ENCODE measurements at places on chromosomes 1 and 21.
A peak's percentile ranks its signal among the peaks of the same experiment; 100 is the strongest.

DNA sequence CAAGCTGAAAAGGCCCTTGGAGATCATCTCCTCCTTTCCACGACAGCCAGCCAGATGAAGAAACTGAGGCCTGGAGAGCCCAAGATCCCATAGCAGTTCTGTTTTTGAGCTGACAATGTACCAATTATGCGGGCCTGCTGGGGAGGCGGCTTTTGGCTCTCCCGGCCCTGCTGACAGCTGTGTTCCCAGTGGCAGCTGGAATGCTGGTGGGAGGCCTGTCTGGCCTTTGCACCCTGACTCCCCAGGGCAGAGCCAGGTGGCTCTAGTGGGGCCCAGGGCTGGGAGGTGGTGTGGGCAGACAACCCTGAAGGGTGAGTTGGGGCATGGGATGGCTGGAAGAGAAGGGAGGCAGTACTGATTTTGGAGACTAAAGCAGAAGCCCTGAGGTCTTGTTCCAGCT, 30.7 kb upstream of the WASF2 start:
- DNase-seq: no peak

DNA sequence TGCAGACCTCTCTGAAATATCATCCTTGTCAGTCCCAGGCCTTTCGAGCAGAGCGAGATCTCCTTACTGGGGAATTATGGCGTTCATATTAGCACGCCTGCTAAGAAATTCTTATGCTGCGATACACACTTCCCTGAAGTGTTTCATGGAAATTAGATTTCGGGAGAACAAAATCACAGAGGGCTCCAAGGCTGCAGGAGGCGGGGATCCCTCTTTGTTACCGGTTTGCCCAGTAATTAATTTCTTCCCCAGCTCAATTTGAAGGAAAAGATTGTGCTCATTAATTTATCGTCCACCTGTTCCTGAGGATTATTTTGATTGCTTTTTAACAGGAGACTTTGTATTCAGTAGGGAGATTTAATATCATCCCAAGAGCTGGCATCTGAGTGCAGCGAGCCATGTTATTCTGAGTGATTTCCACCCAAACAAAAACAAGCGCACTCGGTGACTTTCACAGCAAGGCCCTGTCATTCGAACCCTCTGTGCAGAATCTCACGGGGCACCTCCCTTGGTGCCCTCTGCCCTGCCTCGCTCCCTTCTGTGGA, 202.3 kb upstream of the GALNT2 start:
- no peak for DNase-seq

- DNase-seq: peak; percentile 56
Observed at GRCh38 chr1:150186789-150187559, 37.3 kb downstream of the PLEKHO1 start.

DNA sequence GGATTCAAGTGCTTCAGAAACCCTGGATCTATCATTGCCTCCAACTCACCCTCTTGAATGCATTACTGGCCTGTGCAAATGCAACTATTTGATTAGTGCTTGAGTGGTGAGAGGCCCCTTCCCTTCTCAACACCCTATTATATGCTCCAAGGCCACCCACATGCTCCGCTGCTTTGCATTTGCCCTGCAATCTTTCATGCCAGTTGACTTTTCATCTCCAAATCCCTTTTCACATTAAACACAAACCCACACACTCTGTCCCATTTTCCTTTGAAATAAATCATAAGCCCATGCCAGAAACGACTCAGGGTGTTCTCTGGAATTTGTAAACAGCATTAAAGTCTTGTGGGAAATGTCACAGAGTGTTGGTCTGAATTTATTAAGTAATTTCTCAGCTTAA, 78.9 kb upstream of the CTTNBP2NL start:
- DNase-seq: no peak

GRCh38 chr1:103783944-103784377, 34.3 kb downstream of the AMY1C start:
- DNase-seq: no peak

DNA sequence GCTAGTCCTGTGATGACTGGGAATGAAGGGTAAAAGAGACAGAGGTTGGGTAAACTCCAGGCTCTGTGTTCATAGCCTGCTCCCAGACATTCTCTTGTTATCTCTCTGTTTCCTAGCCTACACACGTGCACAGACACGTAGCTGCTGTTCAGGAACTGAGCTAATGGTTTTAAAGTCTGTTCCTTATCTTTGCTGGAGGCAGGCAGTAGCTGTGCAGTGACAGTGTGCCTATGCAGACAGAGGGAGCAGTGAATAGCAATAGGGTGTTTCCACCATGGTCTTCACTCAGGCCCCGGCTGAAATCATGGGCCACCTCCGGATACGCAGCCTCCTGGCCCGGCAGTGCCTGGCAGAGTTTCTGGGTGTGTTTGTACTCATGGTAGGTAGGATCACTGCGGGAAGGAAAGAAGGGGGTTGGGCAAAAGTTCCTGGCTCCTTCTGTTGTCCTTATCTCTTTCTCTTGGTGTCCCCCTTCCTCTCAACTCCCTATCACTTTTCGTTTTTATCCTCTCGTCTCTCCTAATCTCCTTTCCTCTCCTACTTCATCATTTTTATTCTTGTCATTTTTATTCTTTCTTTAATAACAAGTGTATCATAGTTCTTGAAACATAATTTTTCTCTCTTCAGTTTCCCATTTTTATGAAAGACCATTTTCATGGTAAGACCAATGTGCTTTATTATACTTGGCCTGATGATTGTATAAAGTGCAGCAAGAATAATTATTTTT, at the start of gene AQP10:
TSS of gene AQP10 (plus strand) at position 212 of the 727 bp plus-strand sequence. CDS start at position 275, 63 bp downstream.
- no peak for DNase-seq

DNA sequence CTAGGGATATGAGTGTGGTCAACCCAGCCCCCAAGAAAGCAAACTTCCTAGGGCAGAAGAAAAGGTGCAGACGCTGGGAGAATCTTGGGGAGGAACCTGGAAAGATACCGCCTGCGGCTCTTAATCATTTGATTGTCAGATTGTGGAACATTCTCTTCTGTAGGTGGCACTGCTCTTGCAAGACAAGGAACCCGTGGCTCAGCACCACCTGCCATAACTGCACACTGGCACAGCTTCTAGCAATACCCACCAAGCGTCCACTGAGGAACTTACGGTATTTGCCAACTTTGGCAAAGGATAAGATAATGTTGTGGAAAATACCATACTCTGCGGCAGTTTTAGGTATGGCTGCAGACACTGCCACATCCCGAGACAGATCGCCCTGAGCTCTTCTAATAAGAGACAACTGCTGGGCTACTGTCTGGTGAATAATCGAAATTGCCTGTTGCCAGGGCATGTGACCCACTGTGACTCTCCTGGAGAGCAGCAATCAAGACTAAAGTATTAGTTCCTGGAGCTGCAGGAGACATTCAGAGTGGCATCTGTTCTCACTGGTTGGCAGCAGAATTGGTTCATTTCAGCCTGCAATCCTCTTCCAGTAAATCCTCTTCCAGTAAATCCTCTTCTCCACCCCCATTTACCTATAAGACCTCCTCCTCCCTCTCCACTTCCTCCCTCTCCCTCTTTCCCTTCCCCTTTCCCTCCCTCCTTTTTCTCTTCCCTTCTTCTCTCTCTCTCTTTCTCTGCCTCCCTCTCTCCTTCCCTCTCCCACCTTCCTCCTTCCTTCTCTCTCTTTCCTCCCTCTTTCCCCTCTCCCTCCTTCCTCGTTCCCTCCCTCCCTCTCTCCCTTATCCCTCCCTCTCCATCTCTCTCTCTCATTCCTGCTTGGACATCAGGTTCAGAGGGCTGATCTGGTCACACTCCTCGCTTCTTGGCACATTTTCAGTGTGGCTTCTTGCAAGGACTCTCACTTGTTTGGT, 49.7 kb upstream of the B3GALT5 start:
- no peak for DNase-seq

DNA sequence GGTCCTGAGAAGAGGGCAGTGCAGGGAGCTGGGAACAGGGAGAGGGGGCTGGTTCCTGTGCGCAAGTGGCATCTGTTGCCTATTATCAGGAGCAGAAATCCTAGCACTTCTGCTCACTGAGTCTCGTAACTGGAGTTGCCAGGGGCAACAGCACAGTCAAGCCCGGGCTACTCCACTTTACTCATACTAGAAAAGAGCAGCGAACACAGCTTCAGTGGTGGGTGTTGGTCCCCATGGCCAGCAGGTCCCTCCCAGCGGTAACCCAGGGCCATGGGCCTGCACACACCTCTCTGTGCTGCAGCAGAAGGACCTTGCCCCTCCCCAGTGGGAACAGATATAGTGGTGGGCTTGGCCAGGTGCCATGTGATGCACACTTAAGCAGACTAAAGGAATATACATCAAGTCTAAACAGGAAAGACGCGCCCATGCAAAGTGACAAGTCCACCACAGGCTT, 8.5 kb downstream of the PYCR2 start:
- DNase-seq: peak; percentile 80

DNA sequence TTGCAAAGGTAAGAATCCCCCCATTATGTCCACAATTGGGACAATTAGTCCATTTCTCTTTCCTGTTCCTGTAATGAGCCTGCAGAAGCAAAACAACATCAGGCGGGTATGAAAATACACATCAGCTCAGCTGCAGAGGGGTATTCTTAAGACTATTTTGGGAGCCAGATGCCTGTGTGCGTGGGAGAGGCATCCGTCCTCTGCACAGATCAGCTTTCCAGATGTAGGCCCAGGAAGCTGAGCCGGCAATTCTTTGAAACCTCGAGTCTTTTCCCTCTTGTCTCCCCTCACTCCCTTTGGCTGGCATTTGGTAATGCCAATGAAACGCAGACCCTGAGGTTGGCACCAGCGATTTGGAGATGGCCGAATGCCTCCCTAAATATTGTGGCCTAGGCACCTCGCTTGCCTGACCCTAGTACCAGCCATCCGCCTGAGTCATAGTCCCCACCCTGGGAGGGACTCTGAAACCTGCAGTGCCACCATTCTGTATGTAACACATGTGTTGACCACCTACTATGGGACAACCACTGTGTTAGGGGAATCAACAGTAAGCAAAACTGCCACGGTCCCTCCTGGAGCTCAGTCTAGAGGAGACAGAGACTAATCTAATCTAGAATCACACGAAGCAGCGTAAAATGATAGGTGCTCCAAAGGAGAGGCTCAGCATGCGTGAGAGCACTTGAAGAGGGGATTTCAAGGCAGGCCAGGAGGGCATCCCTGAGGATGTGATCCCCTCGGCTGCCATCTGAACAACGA, 603.0 kb downstream of the MATN1 start:
- DNase-seq: no peak

- DNase-seq: no peak
Observed at GRCh38 chr1:168719306-168720111, 9.5 kb downstream of the DPT start.

- no peak for DNase-seq
Observed at GRCh38 chr1:30888391-30888790, 20.2 kb downstream of the SDC3 start.

DNA sequence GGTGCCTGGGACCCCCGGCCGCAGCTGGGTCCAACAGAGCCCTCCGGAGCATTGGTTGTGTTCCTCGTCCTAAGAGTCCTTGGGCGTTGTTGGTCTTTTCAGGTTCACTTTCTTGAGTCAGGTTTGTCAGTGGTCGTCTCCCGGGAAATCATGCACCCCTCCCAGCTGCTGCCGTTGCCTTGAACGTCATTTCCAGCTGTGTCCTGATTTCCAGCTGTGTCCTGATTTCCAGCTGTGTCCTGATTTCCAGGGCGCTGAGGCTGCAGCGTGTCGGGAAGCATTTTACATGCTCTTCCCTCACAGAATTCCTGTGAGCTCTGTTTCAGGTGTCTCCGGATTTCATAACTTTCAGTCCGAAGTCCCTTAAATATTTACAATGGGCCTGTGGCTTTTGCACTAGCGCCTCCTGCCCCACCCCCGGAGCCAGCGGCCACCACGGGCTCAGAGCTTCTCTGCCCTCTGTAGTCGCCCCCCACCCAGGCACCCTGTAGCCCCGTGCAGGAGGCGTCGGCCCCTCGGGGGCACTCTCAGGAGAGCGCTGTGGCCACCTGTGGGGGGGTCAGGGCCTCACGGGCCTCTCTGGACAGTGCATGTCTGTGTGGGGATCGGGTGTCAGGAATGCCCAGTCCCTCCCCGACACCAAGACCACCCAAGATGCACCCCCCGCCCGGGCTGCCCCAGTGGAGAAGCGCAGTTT, 66.7 kb downstream of the COL18A1 start:
- no peak for DNase-seq

All from NCI-H2171 (cell line).